ENCODE measurements at places on chromosomes 6 and 20.

- no peak for DNase-seq
These were observed 194.8 kb downstream of the MAFB start for GRCh38 chr20:40494248-40494647.

- DNase-seq, result no peak
These were observed 120.4 kb downstream of the PHACTR3 start for GRCh38 chr20:59724457-59725366.

GRCh38 chr20:13348311-13349234 lies 127.5 kb downstream of the ISM1 start:
- no peak for DNase-seq

DNA sequence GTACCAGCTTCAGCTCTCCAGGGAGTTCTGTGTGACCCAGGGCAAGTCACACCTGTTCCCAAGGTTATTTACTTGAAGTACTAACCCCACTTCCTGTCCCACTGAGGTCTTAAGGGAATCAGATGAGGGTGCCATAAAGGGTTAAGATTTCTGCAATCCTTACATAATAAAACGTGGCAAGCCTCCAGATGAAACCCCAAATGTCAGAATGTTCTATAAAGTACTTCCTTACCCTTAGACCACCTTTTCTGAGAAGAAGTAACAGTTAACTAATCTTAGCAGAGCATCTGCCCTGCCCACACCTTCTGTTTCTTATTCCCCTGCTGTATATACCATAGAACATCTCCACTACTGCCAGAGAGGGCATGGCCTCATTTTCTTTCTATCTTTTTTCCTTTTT lies 6.0 kb upstream of the AVP start:
- DNase-seq, result no peak

DNA sequence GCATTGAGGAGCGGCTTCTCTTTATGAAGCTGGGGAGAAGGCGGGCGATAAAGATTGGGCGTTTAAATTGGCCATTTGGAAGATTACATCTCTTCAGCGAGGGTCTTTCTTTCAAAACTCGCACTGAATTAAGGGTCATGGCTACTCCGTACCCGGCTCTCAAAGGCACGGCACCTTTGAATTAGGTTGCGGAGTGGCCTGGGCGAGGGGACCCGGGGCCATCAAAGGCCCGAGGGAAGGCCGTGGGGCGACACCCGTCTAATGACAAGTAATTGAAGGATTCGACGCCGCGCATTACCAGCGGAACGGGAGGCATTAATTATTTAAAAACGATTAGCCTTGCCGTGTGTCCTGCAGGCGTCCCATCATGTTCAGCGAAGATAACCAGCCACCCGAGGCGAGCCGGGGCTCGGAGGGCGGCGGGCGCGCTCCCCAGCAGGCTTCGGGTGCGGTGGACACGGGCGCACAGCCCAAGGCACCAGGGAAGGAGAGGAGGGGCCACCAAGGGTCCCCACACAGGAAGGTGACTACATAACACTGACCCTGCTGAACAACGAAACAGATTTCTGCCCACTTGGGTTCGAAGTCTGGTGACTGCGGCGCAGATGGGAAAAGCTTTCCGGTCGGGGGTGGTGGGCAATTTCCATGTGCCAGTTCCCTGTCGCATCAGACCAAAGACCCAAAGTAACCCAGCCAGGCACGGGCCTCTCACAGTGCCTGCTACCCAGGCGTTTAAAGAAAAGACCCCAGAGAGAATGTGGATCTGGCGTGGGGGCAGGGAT lies 7.4 kb downstream of the FOXA2 start:
- no peak for DNase-seq

DNA sequence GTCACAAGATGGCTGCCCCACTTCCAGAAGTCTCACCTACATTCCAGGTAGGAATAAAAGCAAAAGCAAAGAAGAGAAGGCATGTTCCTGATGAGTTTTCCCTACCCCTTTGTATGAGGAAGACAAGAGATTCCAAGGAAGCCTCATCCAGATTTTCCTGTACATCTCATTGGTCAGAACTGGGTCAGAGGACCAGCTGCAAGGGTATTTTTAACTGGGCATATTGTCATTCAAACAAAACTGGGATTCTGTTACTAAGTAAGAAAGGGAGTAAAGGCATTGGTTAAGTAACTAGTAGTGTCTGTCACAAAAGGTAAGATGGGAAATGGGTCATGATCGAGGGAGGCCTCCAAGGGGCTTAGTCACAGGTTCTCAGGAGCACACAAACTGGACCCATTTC lies 28.2 kb upstream of the RIMS4 start:
- no peak for DNase-seq

DNA sequence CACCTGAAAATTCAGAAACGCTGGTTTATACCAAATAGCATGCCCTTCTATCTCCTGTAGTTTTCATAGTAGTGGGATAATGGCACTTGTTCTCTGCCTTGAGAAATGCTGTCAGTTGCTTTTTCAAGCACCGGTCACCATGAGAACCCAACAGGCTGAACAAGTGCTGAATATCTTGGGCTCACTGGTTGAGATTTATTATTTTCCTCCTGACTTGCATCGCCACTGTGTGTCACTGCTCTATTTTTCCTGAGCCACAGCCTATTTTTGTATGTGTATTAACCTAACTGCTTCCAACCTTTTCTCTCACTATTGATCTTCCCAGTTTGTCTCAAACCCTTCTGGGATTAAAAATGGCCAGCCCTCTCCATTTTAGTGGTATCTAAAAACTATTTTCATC lies 71.9 kb downstream of the OPN5 start:
- DNase-seq, result no peak

Measured in fibroblast of skin of left biceps (primary cell).